Hippocampal formation (tissue), 2 donors: ENCODE measurements at places on chromosomes 7 and 10.

DNA sequence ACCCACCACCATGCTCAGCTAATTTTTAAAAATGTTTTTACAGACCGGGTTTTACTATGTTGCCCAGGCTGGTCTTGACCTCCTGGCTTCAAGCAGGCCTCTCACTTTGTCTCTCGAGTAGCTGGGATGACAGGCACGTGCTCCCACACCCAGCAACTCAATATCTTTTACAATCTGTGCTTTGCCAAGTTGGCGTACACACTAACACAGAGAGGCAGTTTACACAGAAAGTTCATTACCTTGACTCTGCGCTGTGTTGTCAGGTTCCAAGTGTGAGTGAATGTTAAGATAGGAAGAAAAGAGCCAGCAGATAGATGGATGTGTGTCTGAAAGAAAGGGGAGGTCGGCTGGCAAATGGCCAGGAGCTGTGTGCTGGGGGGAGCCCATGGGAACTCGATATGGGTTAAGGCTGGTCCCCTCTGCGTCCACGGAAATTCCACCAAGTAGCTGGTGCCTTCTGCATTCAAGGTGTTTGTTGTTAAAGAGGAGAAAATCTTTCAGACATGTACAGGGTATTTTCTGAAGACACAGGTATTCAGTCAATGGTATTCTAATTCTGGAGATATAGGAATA lies 299.8 kb downstream of the CAMK1D start:
- no peak for DNase-seq

- DNase-seq = no peak
Measured at GRCh38 chr10:118356628-118357027, 14.5 kb upstream of the FAM204A start.

DNA sequence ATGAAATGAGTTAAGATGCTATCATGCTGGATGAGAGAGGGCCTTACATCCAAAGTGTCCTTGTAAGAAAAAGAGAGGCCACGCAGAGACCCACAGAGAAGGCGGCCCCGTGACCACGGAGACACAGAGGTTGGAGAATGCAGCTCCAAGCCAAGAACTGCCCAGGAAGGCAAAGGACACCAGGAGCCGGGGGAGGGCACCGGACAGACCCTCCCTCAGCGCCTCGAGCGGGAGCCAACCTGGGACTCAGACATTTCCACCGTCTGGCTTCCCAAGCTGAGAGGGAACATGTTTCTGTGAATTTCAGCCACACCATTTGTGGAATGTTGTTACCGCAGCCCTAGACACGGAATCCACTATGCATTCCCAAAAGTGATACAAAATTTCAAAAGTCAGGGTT lies 22.9 kb downstream of the TCERG1L start:
- no peak for DNase-seq

DNA sequence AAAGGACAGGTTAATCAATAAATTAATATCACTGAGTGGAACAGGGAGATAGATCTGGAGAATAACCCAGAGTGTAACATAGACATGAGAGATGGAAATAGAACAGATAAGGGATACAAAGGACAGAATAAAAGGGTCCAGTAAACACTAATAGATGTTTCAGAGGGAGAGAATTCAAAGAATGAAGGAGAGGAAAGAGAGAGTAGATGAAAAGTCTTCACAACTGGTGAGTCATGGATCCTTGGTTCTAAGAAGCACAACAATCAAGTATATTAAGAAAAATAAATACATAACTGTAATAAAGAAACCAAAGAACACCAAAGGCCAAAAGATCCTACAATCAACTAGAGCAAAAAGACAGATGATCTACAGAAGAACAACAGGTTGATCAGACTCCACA lies 66.3 kb downstream of the BEND7 start:
- no peak for DNase-seq

GRCh38 chr10:70055550-70055949 lies 2.9 kb downstream of the MACROH2A2 start:
- no peak for DNase-seq

GRCh38 chr7:25857376-25858067 lies 294.5 kb upstream of the NFE2L3 start:
- no peak for DNase-seq

DNA sequence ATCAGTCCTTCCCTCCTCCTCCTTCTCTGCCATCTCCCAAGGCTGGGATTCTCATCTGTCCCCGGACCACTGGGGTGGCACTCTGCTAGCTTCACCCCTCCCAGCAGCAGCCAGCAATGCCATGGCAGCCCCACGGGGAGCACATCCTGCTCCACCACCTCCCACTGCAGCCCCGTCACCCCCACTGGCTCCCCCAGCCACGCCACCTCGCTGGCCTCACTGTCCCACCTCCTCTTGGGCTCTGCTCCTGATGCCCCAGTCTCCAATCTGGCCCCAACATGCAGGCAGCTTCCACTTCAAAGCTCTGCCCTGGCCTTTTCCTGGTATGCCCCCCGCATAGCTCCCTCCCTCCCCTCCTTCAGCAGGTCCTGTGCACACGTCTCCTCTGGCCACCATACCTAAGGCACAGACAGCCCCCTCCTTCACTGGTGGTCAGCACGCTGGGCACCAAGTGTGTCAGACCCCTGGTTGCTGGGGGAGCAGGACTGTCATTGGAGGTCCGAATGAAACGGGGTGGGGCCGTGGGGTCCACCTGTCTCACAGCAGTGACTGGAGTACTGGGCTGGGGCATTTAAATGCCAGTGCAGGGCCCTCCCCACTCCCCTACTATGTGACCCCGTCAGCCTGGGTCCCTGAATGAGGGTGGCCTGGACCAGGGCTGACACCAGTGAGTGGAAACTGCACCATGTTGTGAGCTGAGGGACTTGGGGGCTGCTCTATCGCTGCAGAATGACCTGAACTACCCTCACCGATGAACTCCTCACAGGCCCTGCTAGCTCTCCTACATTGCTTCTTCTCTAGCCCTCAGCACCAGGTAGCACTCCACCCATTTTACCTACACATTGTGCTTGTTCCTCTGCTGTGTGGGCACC lies 38.7 kb downstream of the RASGEF1A start:
- DNase-seq = no peak
